GM13977 (cell line): ENCODE measurements at places on chromosomes 6 and 20.

DNA sequence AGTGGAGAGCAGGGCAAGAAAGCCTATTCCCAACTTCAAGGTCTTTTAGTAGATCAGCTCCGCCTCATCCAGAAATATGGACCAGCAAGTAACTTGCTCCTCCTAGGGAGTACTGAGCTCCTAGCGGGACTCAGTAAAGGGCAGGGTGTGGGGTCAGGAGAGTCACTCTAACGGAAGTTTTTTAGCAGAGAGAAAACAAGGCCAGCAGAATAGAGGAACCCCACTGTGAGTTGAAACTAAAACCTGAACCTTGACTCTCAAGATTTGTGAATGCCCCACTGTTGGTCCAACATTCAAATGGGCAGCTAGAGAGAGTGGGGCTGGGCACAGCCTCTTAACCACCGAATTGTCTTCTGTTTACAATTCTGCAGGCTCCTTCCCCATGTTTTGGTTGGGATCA, 244.8 kb downstream of the FARS2 start:
- DNase-seq = peak; percentile 23

GRCh38 chr6:7254980-7255835, 57.8 kb downstream of the SSR1 start:
- DNase-seq = no peak

- no peak for DNase-seq
These were observed 54.8 kb downstream of the GPX5 start for GRCh38 chr6:28580475-28580874.

DNA sequence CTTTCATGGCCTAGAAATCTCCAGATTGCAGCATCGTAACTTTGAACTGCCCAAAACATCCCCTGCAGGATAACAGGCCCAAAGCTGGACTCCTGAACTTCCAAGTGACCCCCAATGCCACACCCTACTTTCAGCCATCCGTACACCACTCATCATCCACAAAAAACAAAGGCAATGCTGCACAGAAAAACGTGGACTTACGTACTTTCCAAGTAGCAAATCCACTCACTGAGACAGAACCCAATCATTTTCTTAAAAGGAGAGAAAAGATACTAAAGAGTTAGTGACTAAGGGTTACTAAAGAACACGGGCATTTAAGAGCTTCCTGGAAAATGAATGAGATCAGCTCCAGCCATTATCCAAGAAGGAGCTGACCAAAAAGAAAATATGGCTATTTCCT, 211.0 kb downstream of the WDR27 start:
- DNase-seq = no peak

DNA sequence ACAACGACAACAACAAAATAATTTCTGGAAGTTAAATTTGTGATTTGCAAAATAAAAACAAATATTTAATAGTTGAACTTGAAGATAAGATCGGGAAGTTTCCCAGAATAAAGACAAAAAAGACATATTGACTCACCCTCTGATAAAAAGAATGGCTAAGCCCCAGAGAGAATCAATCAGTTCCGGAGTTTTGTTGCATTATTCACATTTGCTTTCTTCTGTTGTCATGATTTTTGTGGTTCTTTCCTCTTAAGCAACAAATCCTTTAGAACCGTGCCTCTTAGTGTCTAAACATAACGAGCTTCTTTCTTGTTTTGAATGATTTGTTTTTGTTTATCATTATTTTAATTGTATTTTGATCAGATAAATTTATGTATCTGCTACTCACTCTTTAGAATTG, 337.7 kb upstream of the PRND start:
- DNase-seq = no peak

GRCh38 chr6:160882791-160883279, 108.7 kb upstream of the MAP3K4 start:
- no peak for DNase-seq

DNA sequence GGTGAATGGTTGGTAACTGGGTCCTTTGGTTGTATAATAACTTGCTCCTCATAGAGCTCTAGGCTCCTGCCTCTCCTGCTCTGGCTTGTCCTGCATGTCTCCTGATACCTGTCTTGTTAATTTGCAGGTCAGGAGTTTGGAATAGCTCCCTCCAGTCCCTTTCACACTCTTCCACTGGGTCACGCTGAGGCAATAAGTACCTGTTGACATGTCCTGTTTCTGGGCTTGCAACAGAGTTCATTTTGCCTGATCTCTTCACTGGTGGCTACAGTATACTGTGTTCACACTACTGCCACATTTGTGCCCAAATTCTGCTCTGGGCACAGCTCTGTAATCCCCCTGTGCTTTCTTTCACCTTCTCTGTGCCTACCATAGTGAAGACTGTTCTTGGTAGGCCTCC, 25.4 kb upstream of the C20orf144 start:
- no peak for DNase-seq

- peak; percentile 98 for DNase-seq
These were observed at the start of gene SNTA1 for GRCh38 chr20:33443512-33444239. TSS of gene SNTA1 (minus strand) at chr20:33443763. CDS start at chr20:33443620, 143 bp downstream.

DNA sequence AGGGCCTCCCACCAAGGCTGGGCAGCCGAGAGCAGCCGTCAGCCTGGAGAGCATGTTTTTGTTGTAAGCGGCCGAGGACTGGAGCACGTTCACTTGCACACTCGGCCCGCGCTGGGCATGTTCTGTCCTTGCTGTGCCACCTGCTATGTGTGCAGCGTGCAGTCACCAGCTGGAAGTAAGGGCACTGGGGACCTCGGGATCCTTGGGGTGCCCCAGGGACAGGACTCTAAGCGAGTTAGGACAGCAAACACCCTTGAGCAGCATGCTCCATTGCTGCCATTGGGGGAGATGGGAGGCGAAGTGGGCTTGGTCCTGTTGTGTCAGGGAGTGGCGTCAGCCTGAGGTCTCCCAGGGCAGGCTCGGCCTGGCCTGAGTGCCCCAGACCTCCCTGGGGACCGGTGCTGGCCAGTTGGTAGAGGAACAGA, 18.6 kb downstream of the DYNLT1 start:
- no peak for DNase-seq

DNA sequence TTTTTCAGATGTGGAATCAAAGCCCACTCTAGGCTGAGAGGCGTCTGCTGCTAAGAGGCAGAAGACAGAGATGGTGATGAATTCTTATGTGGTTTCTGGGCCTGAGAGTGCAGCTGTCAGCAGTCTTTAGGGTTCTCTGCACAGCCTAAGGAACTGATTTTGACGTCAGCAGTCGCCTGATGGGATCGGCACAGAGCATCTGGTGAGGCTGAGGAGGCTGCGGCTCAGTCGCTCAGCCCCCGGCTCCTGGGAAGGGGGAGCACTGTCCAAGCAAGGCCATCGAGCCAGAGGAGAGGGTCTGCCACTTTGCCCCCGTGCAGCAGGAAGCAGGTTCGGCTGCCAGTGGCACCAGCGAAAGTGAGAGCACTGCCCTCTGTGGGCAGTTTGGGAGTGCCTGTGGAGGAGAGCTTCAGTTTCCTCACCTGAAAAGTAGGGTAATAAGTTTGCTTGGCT, 92.5 kb downstream of the TCP11 start:
- DNase-seq = no peak

DNA sequence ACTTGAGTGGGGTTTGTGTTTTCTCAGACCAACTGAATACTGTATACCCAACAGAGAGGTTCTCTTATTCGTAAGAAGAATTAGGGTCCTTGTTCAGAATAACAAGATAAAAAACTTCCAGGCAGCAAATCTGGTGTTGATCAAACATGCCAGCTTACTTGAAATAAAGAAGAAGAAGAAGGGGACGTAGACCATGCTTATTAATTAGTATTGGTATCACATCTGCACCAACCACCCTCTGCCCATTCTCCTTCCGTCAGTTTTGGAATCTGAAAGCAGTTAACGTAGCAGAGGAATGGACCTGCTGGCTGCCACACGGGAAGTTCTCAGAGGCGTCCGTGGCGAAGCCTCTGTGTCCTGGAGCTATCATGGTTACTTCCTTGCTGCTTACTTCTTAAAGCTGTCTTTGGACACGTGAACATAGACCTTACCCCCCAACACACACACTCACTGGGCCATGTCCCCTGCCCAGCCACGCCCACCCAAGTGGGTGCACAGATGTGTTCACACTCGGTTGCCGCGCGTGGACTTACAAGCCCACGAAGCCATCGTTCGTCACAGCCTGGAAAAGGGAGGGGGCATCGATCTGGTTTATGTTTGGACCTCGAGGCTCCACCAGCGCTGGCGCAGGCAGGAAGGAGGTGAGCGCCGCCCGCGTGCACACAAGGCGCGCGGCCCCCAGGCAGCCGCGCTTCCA, 4.1 kb upstream of the DLL1 start:
- DNase-seq = no peak

GRCh38 chr6:55069132-55069781, 105.1 kb upstream of the HCRTR2 start:
- DNase-seq = no peak

DNA sequence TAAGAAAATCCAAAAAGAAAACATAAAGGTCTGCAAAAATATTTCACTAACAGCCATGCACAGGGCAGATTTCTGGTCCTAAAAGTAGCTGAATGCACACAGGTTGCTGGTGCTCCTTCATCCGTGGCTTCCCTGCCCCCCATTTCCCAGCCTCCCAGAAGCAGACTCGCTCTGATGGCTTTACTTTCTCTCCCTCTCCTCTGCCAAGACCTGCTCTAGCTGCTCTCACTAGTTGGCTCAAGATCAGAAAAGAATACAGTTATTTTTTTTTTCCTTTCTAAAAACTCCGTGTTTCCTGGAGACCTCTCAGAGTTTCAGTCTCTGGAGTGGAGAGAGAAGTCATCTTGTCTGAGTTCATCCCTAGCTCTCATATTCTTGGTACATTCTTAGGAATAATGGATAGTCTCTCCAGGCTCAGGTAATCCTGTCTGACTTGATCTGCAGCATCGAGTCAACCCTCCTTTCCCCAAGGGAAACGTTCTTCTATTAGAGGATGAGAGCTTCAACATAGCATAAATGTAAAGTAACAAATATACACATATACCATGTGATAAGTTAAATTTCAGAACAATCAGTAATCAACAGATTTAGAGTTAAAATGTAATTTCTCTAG, 214.2 kb downstream of the TBC1D7 start:
- DNase-seq = no peak

- no peak for DNase-seq
These were observed 71.4 kb downstream of the GJA10 start for GRCh38 chr6:89965441-89966227.

GRCh38 chr20:45905505-45906079, 6.4 kb downstream of the PLTP start:
- no peak for DNase-seq

GRCh38 chr20:59355242-59355641, 54.8 kb downstream of the EDN3 start:
- DNase-seq = no peak

DNA sequence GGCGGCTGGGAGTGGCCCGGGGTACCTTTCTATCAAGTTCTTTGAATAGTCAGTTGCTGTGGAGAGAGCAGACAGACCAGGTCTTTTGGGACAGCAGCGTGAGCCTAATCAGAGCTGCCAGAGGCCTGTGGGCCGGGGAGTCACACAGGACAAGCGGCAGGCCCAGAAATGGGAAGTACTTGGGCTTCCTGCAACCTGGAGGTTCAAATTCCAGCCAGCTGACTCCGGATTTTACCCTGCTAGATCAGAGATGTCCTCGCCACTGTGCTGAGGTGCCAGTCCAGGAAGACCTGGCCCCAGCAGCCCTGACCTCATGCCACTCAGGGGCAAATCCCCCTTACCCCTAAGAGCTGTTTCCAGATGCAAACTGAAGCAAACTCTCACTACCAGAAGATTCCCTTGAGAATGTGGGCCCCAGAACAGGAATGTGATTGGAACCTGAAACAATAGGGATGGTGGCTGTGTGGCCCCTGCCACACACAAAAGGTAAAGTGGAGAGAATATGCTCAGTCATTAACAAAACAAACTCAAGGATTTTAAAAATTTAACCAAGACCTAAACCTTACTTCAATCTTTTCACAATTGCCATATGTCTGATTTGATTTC, 9.7 kb downstream of the BEND3 start:
- no peak for DNase-seq

- DNase-seq = no peak
These were observed 126.8 kb downstream of the MTHFD1L start for GRCh38 chr6:150992262-150992661.

GRCh38 chr6:28212510-28213212, 12.4 kb upstream of the ZSCAN9 start:
- peak; percentile 73 for DNase-seq

GRCh38 chr6:38131527-38131965, 312.0 kb downstream of the ZFAND3 start:
- DNase-seq = no peak

DNA sequence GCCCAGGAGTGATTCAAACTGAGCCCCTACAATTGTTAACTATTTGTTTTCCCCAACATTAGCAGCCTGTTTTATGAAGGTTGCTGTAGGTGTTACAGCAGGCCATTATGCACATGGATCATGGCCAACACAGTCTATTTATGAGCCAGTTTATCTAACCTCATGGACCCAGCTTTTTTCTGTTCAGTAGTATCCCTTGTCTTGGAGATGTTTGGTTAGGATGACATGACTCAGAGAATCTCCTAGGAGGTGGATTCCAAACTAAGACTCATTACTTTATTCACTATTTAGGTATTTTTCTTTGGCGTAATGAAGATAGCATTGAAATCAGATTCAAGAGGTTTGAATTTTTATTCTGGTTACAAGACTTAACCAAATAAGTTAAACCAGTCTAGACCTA, 62.8 kb upstream of the TFB1M start:
- no peak for DNase-seq

DNA sequence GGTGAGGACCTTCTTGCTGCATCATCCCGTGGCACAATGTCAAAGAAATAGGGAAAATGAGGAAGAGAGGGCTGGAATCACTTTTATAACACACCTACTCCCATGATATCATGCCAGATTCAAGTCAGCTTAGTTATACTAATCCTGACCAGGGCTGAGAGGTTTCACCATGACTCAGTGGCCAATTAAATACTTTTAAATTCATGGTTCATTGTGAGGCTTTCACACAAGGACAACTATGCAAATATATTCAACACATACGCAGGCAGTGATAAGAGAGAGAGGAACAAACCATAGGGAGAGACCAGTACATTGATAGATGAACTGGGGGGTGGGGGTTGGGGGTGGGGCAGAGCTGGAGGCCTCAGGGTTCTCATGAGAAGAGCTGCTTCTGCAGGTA, 313.1 kb downstream of the LRFN2 start:
- no peak for DNase-seq

DNA sequence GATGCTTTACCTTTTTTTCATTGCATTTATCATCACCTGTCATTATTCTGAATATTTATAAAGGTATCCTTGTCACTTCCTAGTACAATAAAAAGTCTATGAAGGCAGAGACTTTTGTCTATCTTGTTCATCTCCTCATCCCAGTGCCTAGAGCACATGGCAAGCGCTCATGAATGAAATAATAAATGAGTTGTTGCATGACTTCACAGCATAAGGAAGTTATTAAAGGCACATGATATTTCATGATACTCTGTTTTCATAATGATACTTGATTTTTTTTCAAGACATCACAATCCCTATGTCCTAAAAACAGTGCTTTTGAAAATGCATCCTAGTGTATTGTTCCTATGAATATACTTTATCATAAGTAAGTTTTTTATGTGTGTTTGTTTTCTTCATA, 310.6 kb upstream of the RSPO3 start:
- DNase-seq = no peak
